ENCODE measurements at places on chromosomes 4 and X.

GRCh38 chr4:69640289-69640688 is 847 bp upstream of the UGT2A2 start:
- DNase-seq = peak; percentile 0

- DNase-seq = no peak
Measured at GRCh38 chr4:94728056-94728766, 29.5 kb upstream of the BMPR1B start.

DNA sequence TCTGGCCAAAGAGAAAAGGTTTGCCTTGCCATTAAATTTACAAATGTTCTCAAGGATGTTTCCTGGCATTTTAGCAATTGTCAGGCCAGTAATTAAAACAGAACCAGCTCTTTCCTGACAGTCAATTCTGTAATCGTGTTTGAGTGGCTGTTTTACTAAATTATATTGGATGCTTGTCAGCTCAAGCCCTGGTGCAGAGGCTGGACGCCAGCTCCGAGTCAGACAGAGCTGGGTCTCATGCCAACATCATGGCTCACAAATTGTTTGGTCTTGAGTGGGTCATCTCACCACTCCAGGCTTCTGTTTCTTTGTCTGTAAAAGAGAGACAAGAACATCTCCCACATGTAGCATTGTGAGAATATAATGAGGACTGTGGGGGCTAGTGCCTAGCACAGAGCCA is 190.3 kb upstream of the PSAPL1 start:
- no peak for DNase-seq

GRCh38 chrX:150408561-150408960 is 45.4 kb downstream of the MAMLD1 start:
- DNase-seq = peak; percentile 56

GRCh38 chr4:151745481-151746231 is 15.2 kb downstream of the GATB start:
- DNase-seq = peak; percentile 39

DNA sequence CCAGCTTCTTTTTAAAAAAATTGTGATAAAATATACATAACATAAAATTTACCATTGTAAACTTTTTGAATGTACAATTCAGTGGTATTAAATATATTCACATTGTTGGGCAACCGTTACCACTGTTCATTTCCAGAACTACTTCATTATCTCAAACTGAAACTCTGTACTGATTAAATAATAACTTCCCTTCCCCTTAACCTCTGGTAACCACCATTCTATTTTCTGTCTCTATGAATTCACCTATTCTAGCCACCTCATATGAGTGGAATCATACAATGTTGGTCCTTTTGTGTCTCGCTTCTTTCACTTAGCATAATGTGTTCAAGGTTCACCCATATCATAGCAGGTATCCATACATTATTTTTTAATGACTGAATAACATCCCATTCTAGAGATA is 8.3 kb downstream of the GPR50 start:
- no peak for DNase-seq

DNA sequence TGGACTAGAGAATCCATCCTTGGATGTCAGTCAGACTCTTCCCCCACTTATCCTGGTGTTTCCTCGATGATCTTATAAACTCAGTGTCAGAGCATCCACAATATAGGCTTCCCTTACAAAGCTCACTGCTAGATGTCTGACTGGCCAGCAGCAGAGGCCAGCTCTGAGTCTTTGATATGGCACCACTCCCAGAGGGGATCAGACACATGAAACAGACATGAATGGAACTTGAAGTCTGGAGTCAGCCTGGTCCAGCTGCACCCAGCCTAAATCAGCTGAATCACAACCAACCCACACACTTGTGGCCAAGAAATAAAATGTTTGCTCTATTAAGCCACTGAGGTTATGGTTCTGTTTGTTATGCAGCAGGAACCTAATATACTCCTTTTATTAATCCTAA is 129.6 kb upstream of the MED14 start:
- no peak for DNase-seq

DNA sequence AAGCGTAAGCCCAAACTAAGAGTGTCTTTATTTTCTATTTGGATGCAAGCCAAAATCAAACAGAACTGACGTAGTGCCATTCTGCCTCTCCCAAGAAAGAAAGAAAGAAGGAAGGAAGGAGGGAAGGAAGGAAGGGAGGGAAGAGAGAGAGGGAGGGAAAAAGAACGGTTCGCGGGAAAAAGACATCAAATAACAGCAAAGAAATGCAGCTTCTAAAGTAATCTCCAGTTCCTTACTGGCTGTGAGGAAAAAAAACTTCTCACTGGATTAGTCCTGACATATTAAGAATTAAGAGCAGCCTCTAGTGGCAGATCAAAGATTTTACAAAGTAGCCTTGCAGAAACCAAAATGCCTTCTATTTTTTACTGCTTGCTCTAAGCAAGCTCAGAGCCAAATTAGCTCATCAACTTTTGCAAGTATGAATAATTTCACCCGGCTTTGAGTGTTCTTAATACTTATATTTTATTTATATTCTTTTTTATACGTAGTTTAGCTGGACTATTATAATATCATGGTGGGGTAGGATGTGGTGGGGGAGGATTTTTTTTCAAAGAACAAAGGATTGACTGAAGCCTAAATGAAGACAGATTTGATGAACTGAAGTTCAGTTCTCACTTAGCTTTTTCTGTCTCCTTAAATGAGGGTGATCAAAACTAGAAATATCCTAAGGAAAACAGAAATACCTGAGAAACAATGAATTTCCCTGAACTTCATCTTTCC is 36.6 kb downstream of the PITX2 start:
- peak; percentile 66 for DNase-seq

DNA sequence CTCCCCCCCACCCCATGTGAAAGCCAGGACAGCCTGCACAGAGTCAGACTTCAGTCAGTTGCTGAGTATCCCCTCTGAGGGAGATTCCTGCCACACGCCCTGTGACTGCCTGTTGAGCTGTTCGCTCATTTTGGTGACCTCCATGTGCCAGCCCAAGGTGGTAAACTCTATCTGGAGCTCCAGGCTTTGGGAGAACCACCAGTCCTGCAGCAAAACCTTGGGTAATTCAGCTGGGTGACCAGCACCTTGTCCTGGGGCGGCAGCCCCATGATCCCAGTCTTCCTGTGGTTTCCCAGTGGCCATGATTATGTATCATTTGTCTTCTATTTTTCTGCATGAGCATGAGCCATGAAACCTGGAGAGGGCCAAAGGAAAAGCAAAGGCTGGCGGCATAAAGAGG is 73.4 kb downstream of the NBDY start:
- DNase-seq = no peak
